ENCODE measurements at places on chromosomes 12 and 14.

- DNase-seq, result no peak
Observed at GRCh38 chr14:27211741-27212140, 613.9 kb upstream of the NOVA1 start.

DNA sequence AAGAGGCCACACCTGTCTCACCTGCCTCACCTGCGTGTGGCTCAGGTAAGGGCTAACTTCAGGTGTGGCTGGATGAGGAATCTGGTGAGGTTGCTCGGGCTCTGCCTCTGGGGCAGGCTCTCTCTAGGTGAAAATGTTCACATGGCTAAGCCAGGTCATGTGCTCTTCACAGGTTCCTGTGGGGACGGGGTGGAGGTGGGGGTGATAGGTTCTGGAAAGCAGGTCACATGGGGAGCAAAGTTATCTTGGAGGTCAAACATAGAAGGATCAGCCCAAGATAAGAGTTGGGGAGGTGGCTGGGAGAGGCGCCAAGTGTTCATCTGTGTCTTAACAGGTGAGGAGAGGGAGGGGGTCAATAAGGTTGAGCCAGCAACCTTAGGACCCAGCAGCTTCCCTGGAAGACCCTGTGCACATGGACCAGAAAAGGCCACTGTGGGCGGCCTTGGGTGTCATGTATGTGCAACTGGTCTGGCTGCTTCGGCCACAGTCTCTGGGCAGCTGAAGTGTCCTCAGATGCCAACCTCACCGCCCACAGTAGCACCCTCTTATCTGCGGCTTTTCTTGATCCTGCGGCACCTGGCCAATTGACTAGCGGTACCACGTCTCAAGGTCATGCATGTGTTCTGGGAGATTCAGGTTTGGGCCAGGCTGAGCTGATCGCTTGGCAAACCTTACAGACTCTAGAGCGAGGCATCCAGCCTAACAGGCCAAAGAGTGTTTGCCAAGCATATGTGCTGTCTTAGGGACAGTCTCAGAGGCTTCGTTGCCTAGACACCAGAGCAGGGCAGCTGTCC is 60.5 kb downstream of the CACNA1C start:
- DNase-seq, result no peak

GRCh38 chr14:52328276-52328675 is 14.2 kb downstream of the PTGER2 start:
- no peak for DNase-seq

- DNase-seq, result no peak
Observed at GRCh38 chr12:52318241-52318990, 2.8 kb downstream of the KRT83 start.

GRCh38 chr12:114855678-114856077 is 171.7 kb upstream of the TBX3 start:
- no peak for DNase-seq

GRCh38 chr12:107439026-107439738 is 246.4 kb upstream of the PWP1 start:
- DNase-seq, result no peak

DNA sequence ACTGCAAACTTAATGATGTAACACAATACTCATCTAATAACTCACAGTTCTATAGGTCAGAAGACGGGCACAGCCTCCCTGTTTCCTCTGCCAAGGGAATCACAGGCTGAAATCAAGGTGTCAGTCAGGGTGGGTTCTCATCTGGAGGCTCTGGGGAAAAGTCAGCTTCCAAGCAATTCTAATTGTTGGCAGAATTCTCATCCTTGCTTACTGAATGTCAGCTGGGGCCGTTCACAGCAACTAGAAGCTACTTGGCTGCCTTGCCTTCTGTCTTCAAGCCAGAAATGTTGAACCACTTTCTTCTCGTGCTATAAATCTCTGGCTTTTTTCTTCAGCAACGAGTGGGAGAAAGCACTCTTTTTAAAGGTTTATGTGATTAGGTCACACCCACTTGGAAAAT is 80.1 kb upstream of the PDZRN4 start:
- no peak for DNase-seq

GRCh38 chr12:123991372-123991951 is 18.4 kb downstream of the ZNF664 start:
- no peak for DNase-seq

- no peak for DNase-seq
Observed at GRCh38 chr12:115941362-115941761, 336.1 kb downstream of the MED13L start.

GRCh38 chr14:94795372-94795771 is 25.5 kb upstream of the GSC start:
- no peak for DNase-seq

DNA sequence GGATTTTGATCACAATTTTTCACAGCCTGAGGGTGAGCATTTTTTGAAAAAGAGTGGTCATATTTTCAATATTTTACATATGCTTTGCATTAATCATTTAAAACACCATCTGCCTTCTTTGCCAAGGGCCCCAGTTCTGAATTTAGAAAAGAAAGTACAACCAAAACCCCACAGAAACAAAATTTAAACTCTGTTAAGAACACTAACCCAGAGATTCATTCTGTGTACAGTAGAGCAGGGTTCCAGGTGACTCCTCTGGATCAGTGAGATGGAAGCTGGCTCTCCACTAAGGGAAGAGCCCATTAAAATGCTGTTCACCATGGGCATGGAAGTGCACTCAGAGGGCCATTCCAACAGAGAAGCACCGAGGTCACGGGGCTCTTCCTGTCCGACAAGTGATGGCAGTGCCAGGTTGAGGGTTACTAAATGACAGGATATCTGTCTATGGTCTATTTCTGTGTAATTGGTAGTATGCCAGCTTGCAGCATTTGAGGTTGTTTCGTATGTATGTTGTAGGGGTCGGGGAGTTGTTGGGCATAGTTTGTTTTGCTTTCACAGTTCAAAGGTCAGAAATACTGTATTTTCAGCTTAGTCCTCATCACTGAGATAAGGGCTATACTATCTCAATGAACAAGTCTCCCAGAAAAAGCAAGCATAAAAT is 95.9 kb downstream of the SLC35F4 start:
- DNase-seq, result no peak

DNA sequence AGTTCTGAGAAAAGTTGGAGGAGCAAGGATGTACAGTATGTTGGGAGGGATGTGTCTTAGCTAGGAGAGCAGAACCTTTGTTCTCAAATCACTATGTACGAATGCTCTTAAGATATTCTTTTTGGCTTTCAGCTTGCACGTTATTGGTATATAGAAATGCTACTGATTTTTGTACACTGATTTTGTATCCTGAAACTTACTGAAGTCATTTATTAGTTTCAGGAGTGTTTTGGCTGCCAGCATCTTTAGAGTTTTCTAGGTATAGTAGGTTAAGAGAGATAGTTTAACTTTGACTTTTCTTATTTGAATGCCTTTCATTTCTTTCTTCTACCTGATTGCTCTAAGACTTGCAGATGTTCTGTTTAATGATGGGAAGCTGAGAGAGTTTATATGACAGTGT is 442.8 kb upstream of the FBXO33 start:
- no peak for DNase-seq

DNA sequence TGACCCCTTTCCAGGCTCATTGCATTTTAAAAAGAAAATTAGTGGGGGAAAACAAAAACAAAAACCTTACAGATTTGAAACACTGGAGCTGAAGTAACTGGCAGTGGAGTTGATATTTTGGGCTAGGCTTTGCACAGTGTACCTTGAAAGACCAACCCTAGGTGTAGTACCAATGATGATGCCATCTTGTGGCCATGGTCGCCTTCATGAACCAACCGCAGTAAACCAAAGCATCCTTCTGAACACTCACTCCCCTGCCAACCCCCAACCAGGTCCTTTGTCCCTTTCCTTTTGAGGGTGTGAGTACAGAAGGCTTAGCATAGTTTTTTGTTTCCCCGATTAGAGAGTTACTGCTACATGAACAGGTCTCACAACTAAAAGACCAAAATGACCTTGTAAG is 5.9 kb downstream of the TOMM20L start:
- no peak for DNase-seq

- no peak for DNase-seq
Observed at GRCh38 chr14:99131632-99132271, 140.2 kb downstream of the BCL11B start.

DNA sequence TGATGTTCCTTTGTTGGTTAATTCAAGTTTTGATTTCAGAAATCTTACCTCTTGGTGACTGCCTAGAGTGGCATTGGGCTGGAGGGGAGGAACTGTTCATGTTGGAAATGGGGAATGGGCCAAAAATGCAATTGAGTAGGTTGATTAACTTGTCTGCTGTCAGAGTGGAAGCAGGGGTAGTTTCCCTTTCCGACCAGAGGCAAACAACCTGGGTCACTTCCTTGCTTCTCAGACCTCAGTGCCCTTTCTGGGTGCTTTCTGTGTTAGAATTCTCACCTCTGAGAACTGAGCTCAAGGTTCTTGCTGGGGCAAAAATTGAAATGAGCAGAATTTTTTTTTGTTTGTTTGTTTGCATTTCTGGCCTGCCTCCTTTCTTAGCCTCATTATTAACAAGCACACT is 2.3 kb upstream of the M6PR start:
- no peak for DNase-seq

- DNase-seq, result no peak
Observed at GRCh38 chr14:58966997-58967396, 221.5 kb upstream of the DAAM1 start.

DNA sequence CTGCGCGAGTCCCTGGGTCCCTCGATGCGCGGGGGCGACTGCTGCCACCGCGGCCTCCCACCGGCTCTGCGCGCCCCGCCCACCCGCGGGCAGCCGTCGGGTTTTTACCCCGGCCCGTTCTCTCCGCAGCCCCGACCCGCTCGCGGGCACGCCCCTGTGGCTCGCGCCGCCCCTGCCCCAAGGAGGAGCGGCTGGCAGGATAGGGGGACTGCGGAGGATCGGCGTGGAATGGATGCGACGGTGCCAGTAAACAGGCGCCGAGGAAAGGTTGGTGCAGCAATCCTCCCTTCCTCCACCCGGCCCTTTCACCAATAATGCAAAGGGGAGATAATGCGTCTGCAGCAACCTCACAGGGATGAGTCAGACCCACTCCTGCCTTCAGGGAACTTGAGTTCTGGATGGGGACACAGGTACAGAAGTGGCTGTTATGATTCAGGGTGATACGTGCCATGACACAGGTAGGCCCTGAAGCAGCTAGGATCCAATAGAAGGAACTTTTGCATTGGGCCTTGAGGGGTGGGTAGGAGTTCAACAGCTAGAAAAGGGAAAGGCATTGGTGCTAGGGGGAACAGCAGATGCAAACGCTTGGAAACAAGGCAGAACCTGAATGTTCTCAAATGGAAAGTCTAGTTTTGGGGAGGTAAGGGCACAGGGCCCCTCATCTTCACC is 554 bp upstream of the DEGS2 start:
- no peak for DNase-seq

DNA sequence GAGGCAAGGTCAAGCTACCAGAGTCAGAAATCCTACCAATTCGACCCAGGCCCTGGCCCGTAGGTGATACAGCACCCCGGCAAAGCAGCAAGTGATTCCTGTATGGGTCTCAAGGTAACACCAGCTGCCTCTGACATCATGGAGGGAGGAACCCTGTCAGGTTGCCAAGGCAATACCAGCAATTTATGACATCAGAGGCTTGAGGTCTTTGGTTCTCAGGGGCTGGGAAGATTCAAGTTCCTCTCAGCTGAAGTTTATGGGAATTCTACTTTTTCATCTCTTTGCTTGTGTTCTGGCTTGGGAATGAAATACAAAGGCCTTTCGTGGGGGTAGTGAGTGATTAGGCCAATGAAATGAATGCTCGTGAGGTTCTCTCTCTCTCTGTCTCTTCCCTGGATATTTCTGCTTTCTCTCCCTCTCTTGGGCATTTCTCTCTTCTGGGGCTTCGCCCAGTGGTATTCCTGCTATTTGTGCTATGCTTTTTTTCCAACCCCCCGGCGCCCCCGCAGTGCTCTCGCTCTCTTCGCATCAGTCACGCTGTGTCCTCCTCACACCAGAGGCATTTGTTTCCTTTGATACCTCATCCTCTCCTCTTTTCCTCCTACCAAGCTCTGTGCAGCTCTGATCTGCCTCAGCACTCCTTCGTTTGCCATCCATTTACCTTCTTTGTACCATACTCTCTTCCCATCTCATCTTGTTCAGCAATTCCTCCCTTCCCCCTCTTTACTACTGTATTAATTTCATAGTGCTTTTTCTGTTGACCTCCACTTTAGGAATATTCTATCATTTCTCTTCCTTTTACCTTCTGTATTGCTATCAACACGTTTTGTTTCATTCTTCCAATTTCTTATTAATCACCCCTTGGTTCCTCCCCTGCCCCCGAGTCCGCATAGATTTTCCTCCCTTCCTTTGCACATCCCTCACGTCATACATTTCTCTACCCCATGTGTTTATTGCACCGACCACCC is 2.9 kb downstream of the ZFHX2 start:
- DNase-seq, result no peak
